ENCODE measurements at places on chromosomes 6 and 20.

DNA sequence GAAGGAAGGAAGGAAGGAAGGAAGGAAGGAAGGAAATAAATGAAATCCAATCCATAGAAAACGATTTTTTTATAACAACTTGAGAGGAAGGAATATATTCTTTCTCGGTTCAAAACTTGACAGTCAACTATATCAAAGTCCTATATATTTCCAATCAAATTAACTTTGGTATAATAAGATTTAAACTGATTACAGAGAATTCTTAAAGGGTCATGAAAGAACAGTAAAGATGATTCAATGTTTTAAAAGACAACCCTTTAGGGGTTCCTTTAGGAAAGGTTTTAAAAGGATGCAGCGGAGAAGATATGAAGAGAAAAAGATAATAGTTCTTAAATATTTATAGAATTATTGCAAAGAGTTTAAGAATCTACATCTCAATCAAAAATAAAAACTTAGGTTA, 61.2 kb downstream of the ME1 start:
- no peaks in the 10 kb centered on the region for H3K36me3 ChIP-seq
- H3K4me1 ChIP-seq = no peaks in the 10 kb centered on the region
- no peak overlapping the region for H3K27ac ChIP-seq
- no peak overlapping the region for H3K4me3 ChIP-seq

DNA sequence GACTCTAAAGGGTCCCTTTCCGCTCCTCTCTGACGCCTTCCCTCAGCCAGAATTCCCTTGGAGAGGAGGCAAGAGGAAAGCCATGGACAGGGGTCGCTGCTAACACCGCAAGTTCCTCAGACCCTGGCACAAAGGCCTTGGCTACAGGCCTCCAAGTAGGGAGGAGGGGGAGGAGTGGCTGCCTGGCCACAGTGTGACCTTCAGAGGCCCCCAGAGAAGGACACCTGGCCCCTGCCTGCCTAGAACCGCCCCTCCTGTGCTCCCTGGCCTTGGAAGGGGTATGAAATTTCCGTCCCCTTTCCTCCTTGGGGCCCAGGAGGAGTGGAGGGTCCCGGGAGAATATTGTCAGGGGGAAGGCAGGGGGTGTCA, 2.7 kb downstream of the VEGFA start:
- no peak overlapping the region for H3K4me3 ChIP-seq
- H3K36me3 ChIP-seq = no peaks in the 10 kb centered on the region
- peaks cover 14% of the 10 kb centered on the region for H3K4me1 ChIP-seq

DNA sequence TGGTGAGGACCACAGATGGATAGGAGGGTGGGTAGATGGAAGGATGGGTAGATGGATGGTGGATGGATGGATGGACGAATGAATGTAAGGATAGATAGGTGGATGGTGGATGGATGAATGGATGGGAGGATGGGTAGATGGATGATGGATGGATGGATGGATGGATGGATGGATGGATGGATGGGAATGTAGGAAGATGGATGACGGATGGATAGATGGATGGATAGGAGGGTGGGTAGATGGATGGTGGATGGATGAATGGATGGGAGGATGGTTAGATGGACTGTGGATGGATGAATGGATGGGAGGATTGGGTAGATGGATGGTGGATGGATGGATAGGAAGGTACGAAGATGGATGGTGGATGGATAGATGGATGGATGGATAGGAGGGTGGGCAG, 51.1 kb downstream of the BPIFB1 start:
- H3K4me3 ChIP-seq = no peak overlapping the region
- no peaks in the 10 kb centered on the region for H3K36me3 ChIP-seq
- no peak for DNase-seq
- no peak overlapping the region for H3K27ac ChIP-seq

DNA sequence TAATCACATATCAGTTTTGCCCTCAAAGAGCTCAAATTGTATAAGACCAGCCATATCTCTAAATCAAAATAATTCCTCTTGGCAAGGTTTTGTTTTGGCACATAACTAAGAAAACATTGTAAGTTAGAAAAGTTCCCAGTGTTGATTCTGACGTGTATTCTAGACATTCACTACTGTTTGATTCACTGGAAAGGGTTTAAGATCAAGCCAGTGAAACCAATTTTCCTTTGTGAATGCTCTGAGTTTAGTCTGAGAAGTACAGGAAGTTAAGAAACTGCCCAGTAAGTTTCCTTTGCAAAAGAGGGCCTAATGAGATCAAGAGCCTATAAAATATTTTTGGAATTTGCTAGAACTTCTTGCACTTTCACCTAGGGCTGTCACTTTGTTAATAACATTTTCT, 143.0 kb downstream of the FNDC1 start:
- no peaks in the 10 kb centered on the region for H3K27me3 ChIP-seq
- DNase-seq = no peak
- H3K36me3 ChIP-seq = no peaks in the 10 kb centered on the region
- H3K27ac ChIP-seq = no peak overlapping the region

GRCh38 chr6:45964300-45964699, 51.4 kb downstream of the CLIC5 start:
- no peak overlapping the region for H3K4me3 ChIP-seq
- no peak for DNase-seq
- H3K36me3 ChIP-seq = no peaks in the 10 kb centered on the region
- H3K27ac ChIP-seq = no peak overlapping the region
- no peaks in the 10 kb centered on the region for H3K4me1 ChIP-seq
- no peaks in the 10 kb centered on the region for H3K27me3 ChIP-seq

DNA sequence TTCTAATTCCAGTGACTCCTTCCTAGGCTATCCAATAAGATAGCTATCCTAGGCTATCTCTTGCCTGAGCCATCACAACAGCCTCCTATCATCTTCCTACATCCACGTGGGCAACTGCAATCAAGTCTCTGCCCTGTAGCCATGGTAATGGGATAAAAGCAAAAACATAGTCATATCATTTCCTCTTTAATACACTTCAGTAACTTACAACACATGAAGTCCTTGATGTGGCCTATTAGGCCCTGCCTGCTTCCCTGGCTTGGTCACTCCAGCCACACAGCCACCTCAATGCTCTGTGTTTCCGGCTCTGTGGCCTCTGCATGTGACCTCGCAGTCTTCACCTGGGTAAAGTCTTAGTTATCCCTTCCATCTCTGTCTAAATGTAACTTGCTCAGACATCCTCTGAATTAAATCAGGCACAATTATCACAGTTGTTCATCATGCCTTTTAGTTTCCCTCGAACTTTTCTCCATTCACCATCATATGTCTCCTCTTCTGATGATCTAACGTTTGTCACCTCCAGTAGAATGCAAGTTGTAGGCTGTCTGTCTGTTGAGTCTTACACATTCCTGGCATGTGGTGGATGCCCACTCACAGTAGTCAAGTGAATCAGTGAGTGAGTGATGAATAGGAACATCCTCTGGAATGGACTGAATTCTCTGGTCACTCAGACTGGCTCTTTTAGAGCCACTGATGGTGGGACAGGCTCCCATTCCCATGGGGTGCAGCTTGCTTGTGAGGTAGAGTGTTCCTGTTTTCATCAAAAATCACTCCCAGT, 229.4 kb downstream of the TBC1D7 start:
- H3K4me3 ChIP-seq = no peak overlapping the region
- no peak overlapping the region for H3K27ac ChIP-seq
- no peak for DNase-seq
- no peaks in the 10 kb centered on the region for H3K4me1 ChIP-seq
